ENCODE measurements at places on chromosomes 7 and 10.

DNA sequence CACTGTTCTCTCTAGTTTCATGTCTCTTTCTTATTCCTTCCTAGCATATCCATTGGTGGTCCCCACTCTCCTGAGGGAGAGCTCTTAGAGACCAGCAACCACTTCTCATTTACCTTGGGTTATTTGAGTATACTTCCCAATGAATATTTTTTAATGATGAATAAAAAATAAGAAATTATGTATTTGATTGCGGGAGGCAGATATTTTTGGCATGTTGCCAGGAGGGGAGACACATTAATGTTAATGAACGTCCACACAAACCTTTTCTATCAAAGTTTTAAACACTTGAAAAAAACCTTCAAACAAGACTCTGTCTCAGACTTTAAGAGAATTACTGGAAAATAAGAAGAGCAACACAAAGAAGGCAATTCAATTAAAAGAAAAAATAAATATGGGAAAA lies 260.6 kb upstream of the MAGI2 start:
- DNase-seq = no peak

DNA sequence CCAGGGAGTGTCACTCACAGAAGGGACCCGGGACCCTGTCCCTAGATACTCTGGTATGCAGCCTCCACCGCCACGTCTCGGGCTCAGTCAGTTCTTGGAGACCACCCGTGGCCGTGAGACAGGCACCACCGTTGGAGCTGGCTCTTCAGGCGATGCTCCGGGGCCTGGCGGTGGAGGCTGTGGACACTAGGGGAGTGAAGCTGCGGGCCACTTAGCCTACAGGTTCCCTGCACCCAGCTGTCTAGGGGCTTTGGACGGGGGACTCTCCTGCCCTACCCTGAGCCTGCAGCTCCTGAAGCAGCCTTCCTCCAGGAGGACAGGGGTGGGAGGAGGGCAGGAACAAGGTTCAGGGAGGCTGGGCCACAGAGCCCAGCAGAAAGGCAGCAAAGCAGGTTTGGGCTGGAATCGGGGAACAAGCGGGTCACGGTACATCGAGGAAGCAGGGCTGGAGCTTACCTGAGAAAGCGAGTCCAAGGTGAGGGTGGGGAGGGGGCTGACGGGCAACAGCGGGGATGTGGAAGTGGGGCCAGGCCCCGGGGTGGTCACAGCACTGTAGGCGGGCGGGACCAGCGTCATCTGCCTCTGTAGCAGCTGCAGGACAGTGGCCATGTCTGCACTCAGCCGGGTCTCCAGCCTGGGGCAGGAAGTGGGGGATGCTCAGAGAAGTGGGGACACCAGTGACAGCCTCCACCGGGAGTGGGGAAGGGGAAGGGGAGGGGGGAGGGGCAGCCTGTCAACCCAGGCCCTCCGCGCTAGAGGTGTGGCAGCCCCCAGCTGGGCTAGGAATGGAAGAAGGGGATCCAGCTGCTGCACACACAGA lies 31.5 kb downstream of the KCNH2 start:
- peak; percentile 25 for DNase-seq

GRCh38 chr7:136353287-136353686 lies 376.1 kb upstream of the MTPN start:
- no peak for DNase-seq

- no peak for DNase-seq
Observed at GRCh38 chr10:32982911-32983909, 25.2 kb upstream of the ITGB1 start.

- DNase-seq = no peak
Observed at GRCh38 chr10:78381107-78381506, 347.4 kb downstream of the RPS24 start.

DNA sequence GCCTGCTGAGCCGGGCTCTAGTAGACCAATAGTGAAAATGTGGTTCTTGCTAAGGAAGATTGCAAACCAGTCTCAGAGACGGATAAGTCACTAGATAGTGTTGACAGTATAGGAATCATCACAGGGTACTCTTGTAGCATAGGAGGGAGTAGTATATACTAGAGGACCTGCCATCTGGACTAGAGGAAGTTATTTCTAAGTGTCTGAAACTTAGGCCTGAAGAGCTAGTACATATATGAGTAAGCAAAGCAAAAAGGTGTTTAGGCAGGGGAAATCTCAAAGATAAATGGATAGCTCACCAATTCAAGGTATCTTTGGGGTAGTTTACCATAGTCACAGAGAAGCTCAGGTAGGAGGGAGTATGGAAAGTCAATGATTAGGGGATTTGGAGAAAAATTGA lies 428.1 kb downstream of the CNTNAP2 start:
- no peak for DNase-seq

- no peak for DNase-seq
Observed at GRCh38 chr10:12945690-12946359, 55.7 kb downstream of the CCDC3 start.

DNA sequence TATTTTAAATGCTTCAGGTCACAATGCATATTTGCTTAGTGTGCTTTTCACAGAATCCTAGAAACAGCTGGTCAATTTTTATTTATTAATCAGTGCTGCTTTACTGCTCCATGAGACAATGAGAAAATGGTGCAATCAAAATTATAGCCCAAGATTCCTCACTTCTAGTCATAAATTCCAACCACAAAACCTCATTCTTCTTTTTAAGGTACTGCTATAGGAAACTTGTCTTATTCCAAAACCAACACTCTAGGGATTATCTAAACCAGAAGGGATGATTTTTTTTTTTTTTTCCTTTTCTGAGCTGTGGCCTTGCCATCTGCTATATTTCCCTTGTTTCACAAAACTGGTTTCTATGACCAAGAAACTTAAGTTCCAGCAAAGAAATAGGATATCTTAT lies 64.0 kb upstream of the SEMA3A start:
- DNase-seq = no peak

- DNase-seq = no peak
Observed at GRCh38 chr7:14999331-14999730, 96.8 kb upstream of the DGKB start.

DNA sequence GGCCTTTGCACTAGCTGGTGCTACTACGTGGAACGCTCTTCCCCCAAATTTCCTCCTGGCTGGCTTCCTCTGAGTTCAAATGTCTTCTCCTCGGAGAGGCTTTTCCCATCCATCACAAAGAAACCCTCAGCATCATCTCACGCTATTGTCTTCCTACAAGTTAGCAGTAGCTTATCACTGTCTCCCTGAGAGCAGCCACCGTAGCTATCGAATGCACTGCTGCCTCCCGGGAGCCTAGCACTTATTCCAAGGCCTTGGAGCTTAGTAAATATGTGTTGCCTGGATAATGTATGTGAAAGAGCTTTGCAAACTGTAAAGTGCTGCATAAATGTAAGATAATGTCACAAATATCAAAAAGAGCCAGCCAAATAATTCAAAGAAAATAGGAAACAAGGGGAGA lies 124.4 kb downstream of the KCNMA1 start:
- DNase-seq = no peak

GRCh38 chr7:148884049-148884298 lies at the start of gene EZH2:
EZH2 (minus strand) TSS chr7:148884291; CDS start chr7:148847298, 36,993 bp downstream.
- DNase-seq = no peak

DNA sequence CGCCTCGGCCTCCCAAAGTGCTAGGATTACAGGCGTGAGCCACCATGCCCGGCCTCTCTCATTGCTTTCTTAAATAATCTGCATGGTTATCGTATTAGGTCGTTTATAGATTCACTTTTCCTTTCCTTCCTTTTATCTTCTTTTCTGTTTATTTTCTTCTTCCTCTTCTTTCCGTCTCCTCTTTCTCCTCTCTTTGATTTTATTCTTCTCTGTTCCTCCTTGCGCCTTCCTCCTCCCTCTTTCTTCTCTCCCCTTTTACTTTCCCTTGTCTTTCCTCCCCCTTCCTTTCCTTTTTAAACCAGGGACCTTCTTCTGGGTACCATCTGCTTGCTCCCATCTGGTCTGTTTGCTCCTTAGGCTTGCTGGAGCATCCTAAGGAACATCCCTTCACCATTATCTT lies 18.6 kb downstream of the MLLT10 start:
- no peak for DNase-seq

DNA sequence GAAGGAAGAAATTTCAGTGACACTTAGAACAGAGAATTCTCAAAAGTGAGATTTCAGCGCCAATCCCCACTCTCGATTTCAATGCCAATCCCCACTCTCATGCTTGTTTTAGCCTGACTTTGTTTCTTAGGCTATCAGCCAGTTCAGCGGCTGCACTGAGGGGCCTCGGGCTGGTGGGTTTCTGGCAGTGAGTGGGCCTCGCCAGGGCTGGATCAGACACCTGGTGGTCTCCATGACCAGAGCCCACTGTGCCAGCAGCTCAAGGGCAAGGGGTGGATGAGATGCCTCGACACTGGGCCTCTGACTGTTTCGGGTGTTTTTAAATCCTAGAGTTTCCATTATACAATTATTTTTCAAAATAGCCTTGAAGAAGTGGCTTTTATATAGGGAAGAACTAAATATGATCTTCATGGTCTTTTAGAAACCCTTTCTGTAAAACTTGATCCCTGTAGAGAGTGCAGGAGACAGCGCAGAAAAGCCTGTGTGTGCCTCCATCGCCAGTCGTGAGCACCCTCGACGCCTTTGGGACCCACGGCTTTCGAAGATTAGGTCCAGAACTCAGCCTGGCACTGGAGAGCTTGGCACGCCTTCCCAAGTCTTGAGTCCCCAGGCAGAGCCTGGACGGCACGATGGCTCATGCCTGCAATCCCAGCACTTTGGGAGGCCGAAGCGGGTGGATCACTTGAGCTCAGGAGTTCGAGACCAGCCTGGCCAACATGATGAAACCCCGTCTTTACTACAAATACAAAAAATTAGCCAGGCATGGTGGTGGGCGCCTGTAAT lies 76.2 kb downstream of the INPP5A start:
- no peak for DNase-seq

DNA sequence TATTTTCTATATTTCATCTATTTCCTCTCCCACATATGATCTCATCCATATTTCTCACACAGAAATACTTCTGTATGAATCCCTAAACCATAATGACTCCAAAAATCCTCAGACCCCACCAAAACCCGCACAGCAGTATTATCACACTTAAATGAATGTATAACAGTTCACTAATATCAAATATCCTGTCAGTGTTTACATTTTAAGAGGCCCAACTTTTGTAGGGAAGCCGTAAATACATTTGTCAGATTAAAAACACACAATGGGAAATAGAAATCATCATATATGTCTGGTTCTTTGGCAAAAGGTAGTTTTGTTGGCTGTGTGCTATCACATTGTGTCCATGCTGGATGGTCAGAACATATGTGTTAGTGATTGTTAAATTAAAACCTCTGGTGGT lies 4.2 kb downstream of the AUTS2 start:
- DNase-seq = no peak

- no peak for DNase-seq
Observed at GRCh38 chr7:18458830-18459229, 36.7 kb upstream of the HDAC9 start.

DNA sequence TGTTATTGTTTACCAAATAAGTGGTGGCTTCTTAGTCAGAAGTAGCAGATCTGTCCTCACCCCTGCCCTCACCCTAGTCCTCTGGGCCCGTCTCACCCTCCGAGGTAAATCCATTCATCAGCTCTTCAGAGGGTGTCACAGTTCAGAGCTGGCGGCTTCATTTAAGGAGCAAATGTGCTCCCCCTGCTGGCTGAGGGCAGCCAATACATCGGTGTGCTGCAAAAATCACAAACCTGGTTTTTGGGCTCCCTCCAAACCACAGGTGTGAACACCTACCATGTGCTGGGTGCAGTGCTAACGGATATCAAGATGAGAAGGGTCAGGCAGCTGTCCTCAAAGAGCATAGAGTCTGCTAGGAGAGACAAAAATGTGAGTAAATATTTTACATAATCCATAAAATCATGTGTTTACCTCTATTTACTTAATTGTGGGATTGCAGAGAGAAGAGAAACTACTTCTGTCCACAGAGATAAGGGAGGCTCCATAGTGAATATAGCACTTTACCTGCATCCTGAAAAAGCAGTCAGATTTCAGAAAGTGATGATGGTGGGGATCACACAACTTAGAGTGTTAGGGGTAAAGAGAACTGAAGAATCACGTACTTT lies 15.5 kb upstream of the CRTAC1 start:
- peak; percentile 64 for DNase-seq

DNA sequence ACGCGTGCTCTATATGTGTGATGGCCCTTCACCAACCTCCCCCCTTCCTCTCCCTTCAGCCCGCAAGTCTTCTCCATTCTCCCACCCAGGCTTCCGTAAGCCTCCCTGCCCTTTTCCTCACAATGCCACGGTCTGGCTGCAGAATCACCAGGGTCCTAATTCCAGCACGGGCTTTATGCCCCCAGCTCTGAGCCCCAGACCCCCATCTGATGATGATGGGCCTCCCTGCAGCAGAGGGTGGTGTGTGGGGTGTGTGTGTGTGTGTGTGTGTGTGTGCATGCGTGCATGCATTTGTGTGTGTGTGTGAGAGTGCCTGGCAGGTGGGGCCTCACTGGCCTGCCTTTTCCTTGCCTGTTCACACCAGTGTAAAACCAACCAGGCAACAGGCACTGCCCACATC lies 109.9 kb downstream of the OAT start:
- DNase-seq = no peak

DNA sequence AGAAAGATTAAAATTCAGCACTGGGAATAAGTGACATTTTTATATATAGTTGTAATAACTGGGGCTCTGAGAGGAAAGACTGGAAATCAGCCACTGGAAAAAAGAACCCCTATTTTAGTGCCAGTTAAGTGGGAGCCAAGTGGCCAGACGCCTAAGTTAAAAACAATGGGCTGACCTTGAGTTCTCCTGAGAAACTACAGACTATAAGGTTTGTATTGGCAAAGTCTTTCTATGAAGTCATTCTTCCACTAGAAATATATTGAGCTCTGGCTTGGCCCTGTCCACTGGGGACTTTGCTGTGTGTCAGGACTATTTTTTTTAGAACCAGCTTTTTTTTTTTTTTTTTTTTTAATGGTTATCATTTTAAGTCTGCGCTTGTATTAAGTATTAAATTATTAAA lies 210.6 kb upstream of the FZD8 start:
- DNase-seq = no peak

- no peak for DNase-seq
Observed at GRCh38 chr7:124155432-124156022, 122.7 kb upstream of the TMEM229A start.

DNA sequence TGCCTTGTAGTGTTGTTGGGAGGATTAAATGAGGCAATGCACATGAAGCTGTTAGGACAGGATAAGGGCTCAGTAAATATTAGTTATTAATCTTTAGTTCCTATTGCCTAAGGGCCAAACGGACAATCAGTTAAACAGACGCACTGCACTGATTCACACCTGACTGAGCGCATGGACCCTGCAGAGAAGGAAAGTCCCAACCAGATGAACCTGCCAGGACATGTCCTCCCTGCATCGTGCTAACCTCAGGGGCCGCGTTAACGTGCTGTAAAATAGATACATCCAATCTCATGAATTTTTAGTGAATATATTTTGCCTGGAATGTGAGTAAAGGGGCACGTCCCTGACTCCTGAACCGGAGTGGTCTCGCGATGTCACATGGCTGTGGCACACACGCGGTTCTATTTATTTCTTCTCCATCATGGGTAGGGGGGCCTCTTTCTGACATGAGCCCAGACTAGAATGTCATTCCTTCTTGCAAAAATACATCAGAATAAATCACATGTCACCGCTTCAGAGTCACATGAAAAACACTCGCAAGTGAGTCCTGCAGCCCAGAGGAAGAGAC lies 12.3 kb downstream of the ADARB2 start:
- no peak for DNase-seq

GRCh38 chr7:23472956-23473843 lies 2.9 kb upstream of the IGF2BP3 start:
- DNase-seq = no peak

Data from activated CD4-positive, CD25-positive, alpha-beta regulatory T cell treated with anti-CD3 and anti-CD28 coated beads, Interleukin-2, amount 50 U/mL, for 72 hours (primary cell).